ENCODE measurements at places on chromosomes 12 and 14.
A peak's percentile ranks its signal among the peaks of the same experiment; 100 is the strongest.

DNA sequence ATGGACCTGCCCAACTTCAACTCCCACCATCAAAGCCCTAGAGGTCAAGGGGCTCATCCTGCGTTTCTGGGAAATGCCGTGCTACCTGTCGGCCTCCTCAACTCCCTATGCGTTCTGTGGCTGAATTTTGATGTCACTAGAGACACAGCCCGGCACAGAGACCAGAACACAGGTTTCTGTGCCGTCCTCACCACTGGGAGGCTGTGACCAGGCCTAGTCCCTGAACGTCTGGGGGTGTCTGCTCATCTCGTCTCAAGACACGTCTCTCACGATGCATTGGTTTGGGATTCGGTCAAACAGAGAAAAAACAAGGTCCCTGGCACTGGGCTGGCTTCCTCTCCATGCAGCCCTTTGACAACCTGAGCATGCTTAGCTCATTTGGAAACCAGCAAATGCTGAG is 33.5 kb downstream of the SLC15A4 start:
- no peak for DNase-seq

DNA sequence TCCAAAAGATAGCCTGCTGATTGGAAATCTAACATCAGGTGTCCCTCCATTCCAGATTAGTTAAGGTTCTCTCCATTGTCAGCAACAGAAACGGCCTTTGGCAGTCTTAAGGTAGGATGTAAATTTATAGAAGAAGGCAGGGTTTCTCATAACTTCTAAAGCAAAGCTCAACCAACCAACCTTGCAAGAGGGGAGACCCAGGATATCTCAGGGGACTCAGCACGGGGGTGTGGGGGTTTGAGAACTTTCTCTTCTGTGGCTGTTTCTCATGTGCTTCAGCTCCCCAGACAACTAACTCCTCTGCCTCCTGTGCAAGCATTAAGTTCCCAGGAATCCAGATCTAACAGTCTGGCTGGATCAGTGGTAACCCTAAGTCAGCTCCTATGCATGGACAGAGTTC is 148.1 kb downstream of the RIMBP2 start:
- no peak for DNase-seq

GRCh38 chr12:111685811-111686573 is at the start of the genes ACAD10 and BRAP:
TSS of gene ACAD10 (plus strand) at chr12:111686053. CDS start at chr12:111692710, 6,657 bp downstream.
TSS of gene BRAP (minus strand) at chr12:111685956. CDS start at chr12:111685792, 164 bp downstream.
- peak; percentile 85 for DNase-seq

- DNase-seq, result no peak
Observed at GRCh38 chr14:94014382-94014781, 11.8 kb upstream of the OTUB2 start.

- DNase-seq, result no peak
Observed at GRCh38 chr12:101567918-101568317, 26.9 kb upstream of the MYBPC1 start.

GRCh38 chr12:20398686-20399085 is 30.3 kb downstream of the PDE3A start:
- DNase-seq, result no peak

- DNase-seq, result no peak
Observed at GRCh38 chr14:22471545-22472121, 117.4 kb downstream of the DAD1 start.

- DNase-seq, result no peak
Observed at GRCh38 chr12:123245678-123246077, 12.4 kb downstream of the MTRFR start.
